ENCODE measurements at places on chromosomes 12 and 14. TPM values are rescaled to one million over a fixed set of nuclear protein-coding genes. Genes with fewer than 3 reads are reported as not detected.

The AMDHD1 gene
- 2.4 TPM for total RNA-seq

The CCDC77 gene
- 10.3 TPM for total RNA-seq

The RAB15 gene
- total RNA-seq: 20.2 TPM

The PRB2 gene
- not detected for total RNA-seq

The HCFC2 gene
- total RNA-seq: 5.8 TPM

The CLIP1 gene
- 36.6 TPM for total RNA-seq

The ERP27 gene
- total RNA-seq: not detected

The TAS2R19 gene
- total RNA-seq: not detected

The CCDC38 gene
- total RNA-seq: 0.08 TPM

The MYF5 gene
- not detected for total RNA-seq

The SLC4A8 gene
- total RNA-seq: 1.7 TPM

The PTGDR gene
- not detected for total RNA-seq

The PTPRR gene
- total RNA-seq: 0.20 TPM

The SERPINA3 gene
- total RNA-seq: 15.9 TPM

The AQP6 gene
- total RNA-seq: not detected

The ACADS gene
- 12.5 TPM for total RNA-seq

The RPGRIP1 gene
- 0.26 TPM for total RNA-seq

The HAL gene
- total RNA-seq: 0.58 TPM

The TSHR gene
- not detected for total RNA-seq

The CAPRIN2 gene
- total RNA-seq: 32.9 TPM

The KERA gene
- not detected for total RNA-seq

The ADAMTS20 gene
- total RNA-seq: not detected

The AKAP6 gene
- 0.30 TPM for total RNA-seq

The C14orf39 gene
- total RNA-seq: not detected

The ALDH1L2 gene
- 3.2 TPM for total RNA-seq

The AHNAK2 gene
- 204 TPM for total RNA-seq

The ADCY6 gene
- 14.6 TPM for total RNA-seq

The LIN7A gene
- 0.55 TPM for total RNA-seq

The SINHCAF gene
- 43.6 TPM for total RNA-seq

The ASB2 gene
- total RNA-seq: 0.67 TPM

The GOLT1B gene
- 69.7 TPM for total RNA-seq

The PYGL gene
- 151 TPM for total RNA-seq
